ENCODE measurements at places on chromosomes 5 and 9. TPM values are rescaled to one million over a fixed set of nuclear protein-coding genes. Genes with fewer than 3 reads are reported as not detected.

GRCh38 chr9:135920973-135921585 is 13.7 kb upstream of the CAMSAP1 start:
- no peak for DNase-seq

CDKN2B-AS1 gene
- 0.29 TPM for polyA plus RNA-seq

GPR151 gene
- not detected for polyA plus RNA-seq

GRCh38 chr5:98827161-98827560 is 53.7 kb downstream of the RGMB start:
- peak; percentile 45 for DNase-seq

DNA sequence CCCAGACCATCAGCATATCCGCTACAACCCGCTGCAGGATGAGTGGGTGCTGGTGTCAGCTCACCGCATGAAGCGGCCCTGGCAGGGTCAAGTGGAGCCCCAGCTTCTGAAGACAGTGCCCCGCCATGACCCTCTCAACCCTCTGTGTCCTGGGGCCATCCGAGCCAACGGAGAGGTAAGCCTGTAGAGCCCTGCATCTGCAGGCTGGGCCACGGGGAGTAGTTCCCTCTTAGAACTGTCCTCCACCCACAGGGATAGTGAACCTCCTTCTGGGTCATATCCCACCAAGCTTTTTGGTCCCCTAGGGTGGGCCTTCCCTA is 569 bp downstream of the GALT start:
- no peak for DNase-seq

DNA sequence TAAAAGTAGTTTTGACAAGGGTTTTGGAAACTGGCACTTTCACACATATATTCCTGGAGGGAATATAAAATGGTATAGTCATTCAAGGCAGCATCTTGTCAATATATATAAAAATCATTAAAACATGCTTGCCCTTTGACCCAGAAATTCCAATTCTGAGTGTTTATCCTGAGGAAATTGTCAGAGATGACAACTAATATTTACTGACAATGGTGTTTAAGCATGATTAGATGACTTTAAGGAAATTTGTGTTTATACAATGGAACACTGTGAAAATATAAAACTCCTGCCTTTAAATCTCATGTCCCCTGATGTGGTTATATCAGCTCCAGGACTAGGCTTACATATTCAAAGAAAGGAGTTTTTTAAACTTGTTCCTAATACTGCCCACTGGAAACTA is 25.6 kb downstream of the PCSK1 start:
- DNase-seq = no peak

DOCK8 gene
- 4.9 TPM for polyA plus RNA-seq

DNA sequence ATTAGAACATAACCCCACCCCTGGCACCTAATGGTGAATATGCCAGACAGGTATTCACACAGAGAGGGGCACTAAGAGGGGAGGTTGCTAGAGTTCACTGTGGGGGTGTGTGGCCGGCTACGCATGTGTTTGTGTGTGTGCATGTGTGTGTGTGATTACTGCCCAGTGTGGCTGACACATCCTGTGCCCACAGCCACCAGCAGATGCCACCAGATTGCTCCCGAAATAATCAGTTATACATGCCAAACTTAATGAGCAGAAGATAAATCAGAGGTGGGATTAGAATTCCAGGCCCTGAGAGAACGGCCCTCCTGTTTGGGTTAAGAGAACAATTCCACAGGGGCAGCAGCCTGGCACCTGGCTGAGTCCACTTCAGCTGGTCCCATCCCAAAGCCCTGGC is 91.8 kb upstream of the TBCA start:
- no peak for DNase-seq

DNA sequence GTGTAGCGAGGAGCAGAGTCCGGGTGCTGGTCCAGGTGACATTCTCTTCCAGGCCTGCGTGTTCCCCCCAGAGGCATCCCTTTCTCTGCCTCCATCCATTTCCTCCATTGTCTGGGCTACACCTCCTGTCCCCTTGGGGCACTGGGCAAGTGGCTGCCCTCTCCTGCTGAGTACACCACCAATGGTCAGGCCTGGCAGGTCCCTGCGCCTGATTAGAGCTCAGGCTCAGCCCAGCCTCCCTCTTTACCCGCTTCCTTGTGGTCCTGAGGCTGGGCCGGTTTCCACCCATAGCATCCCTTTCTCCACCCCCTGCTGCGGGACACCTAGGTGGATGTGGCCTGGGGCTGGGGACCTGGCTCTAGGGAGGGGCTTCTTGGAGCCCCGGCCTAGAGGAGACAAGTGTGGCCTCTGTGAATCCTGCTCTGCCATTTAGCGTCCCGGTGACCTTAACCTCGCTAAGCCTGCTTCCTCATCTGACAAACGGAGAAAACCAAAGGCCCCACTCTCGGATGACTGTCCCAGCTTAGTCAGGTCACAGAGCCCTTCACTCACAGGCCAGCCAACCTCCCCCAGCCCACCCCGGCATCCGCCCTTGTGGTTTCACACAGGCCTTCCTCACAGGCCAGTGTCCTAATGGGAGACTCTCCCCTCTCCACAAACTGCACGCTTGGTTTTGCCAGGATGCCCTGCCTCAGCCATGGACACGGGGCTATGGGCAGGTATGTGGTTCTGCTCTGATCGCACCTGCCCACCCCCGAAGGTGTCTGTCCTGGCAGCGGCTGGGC is 12.9 kb downstream of the DOLPP1 start:
- DNase-seq = no peak

DNA sequence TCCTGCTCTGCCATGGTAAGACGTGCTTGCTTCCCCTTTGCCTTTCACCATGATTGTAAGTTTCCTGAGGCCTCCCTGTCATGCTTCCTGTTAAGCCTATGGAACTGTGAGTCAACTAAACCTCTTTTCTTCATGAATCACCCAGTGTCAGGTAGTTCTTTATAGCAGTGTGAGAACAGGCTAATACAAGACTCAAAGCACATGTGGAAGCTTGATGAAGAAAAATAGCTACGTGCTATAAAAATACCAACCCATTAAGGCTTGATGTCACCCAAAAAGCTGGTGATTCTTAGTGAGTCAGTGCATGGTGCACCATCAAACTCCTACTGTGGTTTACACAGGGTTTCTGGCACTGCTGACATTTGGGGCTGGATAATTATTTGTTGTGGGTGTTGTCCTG is 332.2 kb downstream of the TMEM167A start:
- no peak for DNase-seq

TYRP1 gene
- 0.36 TPM for polyA plus RNA-seq

GRCh38 chr9:105662184-105663104 is at the start of gene TAL2:
TSS of gene TAL2 (plus strand) at chr9:105662457. CDS start at chr9:105662497, 40 bp downstream.
- DNase-seq = no peak

ZNF454 gene
- 5.1 TPM for polyA plus RNA-seq

ADGRD2 gene
- polyA plus RNA-seq = not detected

EGFLAM gene
- polyA plus RNA-seq = 53.4 TPM

GRCh38 chr9:121768416-121769015 is 117.1 kb downstream of the DAB2IP start:
- no peak for DNase-seq

GRCh38 chr5:142110046-142110531 is 1.5 kb downstream of the NDFIP1 start:
- peak; percentile 30 for DNase-seq

DNA sequence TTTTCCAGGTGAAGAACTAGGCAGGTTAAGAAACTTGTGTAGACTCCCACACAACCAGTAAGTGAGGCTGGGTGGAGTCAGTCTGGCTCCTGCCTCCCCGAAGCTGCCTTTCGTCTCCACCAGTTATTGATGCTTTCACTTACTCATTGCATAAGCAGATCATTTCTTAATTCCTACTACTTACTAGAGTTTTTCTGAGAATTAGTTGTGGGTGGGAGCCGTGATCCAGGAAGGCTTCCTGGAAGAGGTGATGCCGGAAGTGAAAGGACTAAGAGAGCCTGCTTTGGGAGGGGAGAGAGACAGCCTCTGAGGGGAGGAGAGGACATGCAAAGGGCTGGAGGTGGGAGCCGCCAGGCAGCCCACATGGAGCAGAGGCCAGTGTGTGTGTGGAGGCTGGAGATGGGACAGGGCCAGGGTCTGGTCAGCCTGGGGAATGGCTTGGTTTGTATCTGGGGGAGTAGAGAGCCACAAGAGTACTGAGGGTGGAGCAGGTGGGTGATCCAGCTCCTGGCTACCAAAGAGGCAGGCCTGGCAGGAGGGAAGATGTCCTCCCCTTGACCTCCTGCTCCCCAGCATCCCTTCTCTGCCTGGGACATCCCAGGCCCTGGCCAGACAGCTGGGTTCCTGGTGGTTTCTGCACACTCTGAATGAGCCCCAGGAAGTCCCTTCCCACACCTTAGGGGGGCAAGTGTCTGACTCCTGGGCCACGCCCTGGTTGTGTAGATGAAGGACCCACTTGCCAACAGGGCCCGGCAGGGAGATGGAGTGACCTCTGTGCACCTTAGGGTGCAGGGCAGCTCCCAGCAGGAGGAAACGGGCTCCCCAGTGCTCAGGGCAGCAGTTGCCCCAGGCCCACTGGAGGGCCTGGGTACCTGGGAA is 12.2 kb upstream of the CARD19 start:
- DNase-seq = no peak

TNFSF8 gene
- polyA plus RNA-seq = not detected

GRCh38 chr5:62568143-62568542 is 10.5 kb upstream of the LRRC70 start:
- DNase-seq = no peak

SLC6A7 gene
- polyA plus RNA-seq = 0.31 TPM

DNA sequence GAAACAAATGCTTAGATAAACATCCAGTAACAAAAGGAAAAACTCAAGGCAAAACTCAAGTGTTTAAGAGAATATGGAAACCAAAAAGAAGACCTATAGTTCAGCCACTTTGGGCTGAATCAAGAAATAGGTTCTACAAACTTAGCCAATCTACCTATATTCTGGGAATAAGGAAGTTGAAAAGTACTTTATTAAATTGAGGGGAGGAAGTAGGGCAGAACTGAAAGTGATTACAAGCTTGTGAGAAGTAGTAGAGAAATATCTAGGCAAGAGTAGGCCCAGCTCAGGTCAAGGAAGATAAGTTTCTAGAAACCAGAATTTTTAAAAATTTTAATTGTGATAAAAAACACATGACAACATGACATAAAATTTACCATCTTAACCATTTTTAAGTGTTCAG is 384.8 kb upstream of the PCSK5 start:
- no peak for DNase-seq

ECM2 gene
- 34.2 TPM for polyA plus RNA-seq

DNA sequence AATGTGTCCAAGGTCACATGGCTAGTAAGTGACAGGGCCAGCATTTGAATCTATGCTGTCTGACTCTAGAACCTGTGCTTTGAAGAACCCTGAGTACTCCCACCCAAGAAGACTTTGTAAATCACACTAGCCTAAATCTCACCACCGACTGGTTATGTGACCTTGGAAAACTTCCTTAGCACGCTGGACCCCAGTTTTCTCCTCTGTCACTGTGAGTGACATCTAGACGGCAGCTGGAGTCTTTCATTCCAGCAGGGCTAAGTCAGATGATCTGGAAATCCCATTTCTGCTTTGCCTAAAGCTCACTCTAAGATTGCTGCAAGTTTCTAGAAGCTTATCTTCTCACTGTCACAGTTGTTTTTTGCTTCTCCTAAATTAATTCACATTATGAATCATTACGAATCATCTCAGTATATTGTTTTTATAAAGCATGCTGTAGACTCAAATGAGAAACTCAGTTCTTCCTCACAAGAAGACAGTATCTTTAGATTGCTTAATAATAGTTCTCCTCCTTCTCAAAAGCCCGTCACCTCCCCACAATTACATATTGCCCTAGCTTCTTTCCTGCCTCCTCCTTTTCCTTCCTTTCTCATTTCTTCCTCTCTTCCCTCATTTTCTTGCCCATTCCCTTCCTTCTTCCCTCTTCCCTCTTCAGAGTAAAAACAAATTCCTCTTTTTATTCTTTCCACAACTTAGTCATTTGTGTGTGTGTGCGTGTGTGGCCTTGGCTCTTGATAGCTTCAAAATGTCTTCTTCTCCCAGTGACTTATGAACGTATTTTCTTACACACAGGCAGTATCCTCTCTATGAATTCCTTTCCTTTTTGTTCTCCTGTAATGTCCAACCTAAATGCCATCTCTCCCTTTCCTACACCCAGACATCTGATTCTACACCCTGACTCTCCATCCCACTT is 16.8 kb downstream of the ALDOB start:
- DNase-seq = no peak

DNA sequence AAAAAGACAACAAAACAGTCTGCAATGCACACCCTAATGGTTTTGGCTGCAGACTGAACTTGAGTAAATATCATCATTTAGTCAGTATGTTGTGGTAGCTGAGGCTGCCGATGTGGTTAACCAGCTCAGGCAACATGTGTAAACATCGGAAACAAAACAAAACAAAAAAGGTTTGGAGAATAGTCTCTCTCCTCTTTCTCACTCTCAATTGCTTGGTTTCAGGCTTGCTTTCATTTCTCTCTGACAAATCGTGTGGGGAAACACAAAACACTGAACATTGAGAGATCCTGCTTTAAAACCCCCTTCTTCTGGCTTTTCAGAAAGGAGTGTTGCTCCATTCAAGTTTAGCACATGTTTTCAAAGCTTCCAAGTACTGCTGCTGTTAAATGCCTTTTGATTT is 453.3 kb downstream of the BNC2 start:
- DNase-seq = peak; percentile 27

MBLAC2 gene
- polyA plus RNA-seq = 5.9 TPM

Data from muscle of arm (tissue), 14 donors.